ENCODE measurements at places on chromosomes 3 and 15.

- no peak for DNase-seq
Observed at GRCh38 chr3:100725935-100726513, 16.7 kb downstream of the TFG start.

- DNase-seq = peak; percentile 9
Observed at GRCh38 chr3:81339040-81339845, 422.2 kb downstream of the GBE1 start.

GRCh38 chr15:40762919-40763800 lies 708 bp upstream of the GCHFR start:
- DNase-seq = peak; percentile 20

DNA sequence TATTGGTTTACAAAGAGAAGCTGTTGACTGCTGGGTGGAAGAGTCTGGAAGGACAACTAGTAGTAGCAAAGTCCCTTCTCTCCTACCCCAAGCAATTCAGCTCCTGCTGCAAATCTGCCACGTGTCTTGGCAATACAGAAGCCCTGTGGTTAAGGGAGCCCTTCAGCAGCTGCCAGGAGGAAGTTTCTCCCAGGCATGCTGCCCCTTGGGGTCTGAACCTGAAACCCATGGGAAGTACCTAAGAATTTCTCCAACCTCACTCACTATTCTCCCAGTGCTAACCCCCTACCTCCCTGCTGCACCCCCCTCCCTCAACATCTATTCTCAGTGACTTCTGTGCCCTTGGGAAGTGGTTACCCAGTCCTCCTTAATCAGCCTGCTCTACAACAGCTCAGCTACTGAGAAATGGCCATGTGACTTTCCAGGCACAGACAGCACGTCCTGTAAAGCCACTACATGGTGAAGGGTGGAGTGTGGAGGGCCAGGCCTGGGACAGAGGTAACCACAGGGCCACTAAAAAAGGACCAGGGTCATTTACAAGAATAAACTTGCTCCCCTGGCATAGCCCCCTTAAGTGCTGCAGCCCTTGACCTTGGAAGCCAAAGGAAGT lies 316.6 kb downstream of the NTRK3 start:
- DNase-seq = no peak

DNA sequence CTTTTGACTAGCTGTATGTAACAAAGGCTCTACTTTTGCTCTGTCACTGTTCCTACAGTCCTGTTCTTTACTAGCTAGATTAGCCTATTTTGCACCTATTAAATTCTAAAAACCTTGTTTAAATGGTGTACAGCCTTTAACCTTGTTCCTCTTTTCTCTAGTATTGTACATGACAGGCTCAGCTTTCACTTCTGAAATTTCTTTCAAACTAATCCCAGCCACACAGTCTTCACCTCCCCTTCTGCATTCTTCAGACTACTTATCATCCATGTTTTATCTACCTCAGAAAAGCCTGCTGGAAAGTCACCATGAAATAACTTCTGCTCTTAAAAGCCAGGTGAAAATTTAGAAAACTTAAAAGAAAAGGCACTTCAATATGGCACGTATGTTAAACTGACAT lies 122.4 kb downstream of the NECTIN3 start:
- DNase-seq = no peak

DNA sequence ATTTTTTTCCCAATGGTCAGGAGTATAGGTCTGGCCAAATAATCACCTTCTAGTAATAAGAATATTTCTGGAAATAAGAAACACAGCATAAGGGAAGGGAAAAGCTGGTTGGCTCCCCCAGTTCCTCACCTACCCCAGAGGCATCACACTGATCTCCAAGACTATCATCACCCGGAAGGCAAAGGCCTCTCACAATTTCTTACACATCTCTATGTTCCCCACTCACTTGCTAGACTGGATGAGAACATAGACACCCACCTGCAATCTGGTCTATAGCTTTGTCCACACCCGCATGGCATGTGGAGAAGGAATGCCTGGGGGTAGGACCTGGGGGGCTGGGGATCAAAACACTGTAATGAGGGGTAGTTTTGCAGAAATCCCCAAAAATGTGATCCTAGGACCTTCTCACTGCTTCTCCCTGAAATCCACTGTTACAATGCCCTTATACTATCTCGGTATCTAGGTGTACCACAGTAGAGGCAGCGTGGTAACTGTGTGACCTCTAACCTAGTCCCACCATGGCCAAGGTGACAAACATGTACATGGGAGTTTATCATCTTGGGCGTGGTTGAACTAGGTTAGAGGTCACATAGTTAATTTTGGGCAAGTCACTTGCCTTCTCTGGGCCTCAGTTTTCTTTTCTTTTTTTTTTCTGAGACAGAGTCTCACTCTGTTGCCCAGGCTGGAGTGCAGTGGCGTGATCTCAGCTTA lies 29.5 kb upstream of the NRROS start:
- no peak for DNase-seq
